T follicular helper cell (primary cell): ENCODE measurements at places on chromosomes 7 and 10.

GRCh38 chr7:128031901-128032604 is 816 bp upstream of the LRRC4 start:
- peak; percentile 33 for DNase-seq

GRCh38 chr7:133273227-133273626 is 20.3 kb downstream of the EXOC4 start:
- no peak for DNase-seq

DNA sequence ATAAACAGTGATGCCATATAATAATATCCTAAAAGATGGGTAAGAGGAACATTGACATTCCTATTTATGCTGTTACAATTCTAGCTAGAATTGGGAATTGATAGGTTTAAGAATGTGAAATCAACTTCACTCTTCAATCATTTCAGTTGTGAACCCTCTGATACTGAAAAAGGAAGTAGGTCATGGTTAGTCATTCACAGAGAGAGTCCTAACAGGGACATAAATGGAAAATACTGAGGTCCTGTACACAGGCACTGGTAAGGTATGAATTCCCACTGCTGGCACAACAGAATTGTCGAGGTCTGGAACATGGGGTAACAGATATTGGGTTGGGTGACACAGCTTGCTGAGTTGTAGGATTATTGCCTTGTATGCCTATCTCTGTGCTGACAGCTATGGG is 289.4 kb upstream of the LRRN3 start:
- no peak for DNase-seq

GRCh38 chr10:65291286-65291685 is 1634.5 kb upstream of the LRRTM3 start:
- DNase-seq = no peak

DNA sequence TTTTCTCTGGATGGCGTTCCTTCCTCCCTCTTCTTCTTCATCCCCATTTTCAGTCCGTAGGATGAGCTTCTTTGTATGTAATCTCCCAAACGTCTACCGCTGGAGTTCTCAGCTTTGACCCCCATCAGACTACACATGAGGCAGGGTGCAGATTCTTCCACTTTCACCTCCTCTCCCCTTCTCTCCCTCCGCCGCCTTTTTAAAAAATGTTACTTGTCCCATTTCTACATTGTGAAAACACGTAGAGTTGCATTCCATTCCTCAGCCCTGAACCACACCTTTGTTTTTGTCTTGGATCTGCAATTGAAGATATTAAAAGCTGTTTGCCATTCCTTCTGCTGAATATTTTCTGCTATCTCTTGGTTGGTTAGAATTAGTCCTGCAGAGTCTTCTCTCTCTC is 6.2 kb downstream of the ADIRF start:
- DNase-seq = no peak

GRCh38 chr7:154750353-154750801 is 252.5 kb downstream of the PAXIP1 start:
- DNase-seq = no peak

GRCh38 chr10:93032105-93032808 is 28.3 kb upstream of the CYP26C1 start:
- no peak for DNase-seq

GRCh38 chr7:70092314-70093204 is 494.3 kb downstream of the AUTS2 start:
- no peak for DNase-seq

DNA sequence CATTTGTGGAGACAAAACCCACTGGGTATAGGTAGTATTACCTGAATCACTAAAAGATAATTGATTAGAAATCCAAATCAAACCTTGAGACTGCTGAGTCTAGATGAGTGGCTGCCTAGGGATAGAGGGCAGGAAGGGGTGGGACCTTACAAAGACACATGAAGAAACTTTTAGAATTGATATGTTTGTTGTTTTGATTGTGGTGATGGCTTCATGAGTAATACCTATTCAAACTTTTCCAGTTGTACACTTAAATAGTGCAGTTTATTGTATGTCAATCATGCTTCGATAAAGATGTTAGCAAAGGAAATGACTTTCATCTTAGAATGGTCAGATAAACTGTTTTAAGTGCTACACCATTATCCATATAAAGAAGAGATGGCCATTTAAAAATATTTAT is 188.7 kb upstream of the KAT6B start:
- DNase-seq = no peak

DNA sequence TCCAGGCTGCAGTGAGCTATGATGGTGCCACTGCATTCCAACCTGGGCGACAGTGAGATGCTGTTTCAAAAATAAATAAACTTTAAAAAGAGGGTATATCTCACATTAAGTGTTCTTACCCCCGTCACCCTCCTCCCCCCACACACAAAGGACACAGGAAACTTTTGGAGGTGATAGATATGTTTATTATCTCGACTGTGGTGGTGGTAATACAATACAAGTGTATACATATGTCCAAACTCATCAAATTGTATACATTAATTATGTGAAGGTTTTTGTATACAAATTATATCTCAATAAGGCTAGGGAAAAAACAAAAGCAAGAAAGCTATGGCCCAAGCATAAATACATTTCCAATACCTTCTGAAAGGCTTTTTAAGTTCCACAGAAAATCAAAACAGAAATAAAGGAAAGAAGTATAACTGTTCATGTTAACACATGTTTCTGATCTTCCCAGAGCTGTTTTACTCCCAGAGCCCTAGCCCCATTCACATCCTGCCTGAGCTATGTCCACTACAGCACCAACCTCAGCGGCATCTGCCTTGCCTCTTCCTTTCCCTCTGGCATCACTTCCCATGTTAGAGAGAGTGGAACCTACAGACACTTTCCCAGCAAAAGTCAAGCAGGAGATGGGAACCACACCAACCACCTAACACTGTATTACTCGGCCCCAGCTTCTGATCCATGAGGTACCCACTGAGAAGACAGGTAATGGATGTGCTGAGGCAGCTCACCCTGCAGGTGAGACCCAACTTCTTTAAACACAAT is 48.1 kb downstream of the SGMS1 start:
- DNase-seq = no peak

GRCh38 chr10:133267829-133268228 is 8.8 kb downstream of the ADAM8 start:
- DNase-seq = no peak

DNA sequence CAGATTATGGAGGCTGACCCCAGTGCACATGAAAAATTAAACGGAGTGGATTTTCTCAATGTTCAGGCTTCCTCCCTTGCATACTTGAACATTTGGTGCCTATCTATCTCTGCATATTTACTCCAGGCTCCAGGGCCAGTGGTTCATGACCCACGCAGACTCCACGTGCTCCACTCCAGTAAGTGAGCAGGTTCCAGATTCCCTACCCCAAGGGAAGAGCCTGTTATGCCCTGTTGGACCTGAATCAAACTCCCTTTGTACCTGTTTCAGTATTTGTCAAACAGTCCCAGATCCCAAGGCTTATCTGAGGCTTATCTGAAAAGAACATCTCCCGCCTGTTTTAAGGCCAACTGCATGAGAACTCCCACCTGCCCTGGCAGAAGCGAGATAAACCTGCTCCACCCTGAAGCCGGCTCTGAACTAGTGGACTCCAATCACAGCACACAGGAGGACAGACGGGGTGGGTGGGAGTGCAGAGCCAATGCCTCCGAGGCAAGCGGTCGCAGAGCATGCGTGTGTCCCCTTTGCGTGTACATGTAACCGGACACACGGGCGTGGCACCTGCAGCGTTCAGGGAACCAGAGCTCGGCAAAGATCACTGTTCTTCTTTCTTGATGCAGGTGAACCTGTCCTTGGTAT is 2.3 kb upstream of the FUOM start:
- DNase-seq = no peak

DNA sequence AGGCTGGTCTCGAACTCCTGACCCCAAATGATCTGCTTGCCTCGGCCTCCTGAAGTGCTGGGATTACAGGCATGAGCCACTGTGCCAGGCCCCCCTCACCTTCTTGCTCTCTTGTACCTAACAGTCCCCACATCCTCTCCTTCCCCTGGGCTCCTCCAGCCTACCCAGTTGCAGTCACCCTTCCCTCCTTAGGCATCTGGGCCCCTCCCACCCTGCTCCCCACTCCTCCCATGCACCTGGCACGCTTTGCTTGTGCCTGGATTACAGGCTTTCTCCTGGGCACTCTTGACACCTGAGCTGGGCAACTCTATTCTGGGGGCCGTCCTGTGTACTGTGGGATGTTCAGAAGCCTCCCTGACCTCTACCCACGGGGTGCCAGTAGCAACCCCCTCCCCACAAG is 3.0 kb downstream of the CLDN15 start:
- DNase-seq = no peak

- DNase-seq = no peak
Observed at GRCh38 chr7:17041324-17041723, 159.5 kb upstream of the AGR3 start.

GRCh38 chr10:34866848-34867247 is 51.8 kb upstream of the PARD3 start:
- no peak for DNase-seq

DNA sequence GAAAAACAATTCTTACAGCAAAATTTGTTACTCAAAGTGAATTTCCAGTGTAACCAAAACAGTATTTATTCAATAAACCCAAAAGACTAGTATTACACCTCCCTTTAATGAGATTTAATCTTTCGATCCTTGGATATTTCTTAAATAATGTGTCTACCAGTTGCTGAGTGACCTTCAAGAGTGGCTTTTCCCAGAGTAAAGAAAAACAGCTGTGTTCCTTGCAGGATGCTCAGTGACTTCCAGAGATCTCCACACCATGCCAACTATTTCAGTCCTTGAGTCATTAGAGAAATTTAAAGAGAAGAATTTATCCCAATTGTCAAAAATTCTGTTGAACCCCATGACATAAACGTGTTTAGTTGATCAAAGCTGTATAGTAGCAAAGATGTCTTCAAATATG is 44.0 kb downstream of the IMMP2L start:
- DNase-seq = no peak

- no peak for DNase-seq
Observed at GRCh38 chr10:86259901-86260562, 106.6 kb downstream of the GRID1 start.
